Panc1 (cell line): ENCODE measurements at places on chromosomes 7 and 10. TPM values are rescaled to one million over a fixed set of nuclear protein-coding genes. Genes with fewer than 3 reads are reported as not detected.

DNA sequence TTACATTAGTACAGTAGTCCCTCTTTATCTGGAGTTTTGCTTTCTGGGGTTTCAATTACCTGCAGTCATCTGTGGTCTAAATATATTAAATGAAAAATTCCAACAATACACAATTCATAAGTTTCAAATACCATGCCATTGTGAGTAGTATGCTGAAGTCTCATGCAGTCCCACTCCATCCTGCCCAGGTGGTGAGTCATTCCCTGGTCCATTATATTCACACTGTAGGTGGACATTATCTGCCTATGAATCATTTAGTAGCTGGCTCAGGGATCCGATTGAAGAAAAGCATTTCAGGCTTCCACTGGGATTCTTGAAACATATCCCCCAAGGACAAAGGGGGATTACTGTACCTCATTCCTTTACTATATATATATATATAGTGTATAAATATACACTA, 298.2 kb upstream of the GALNT17 start:
- DNase-seq = no peak

DNA sequence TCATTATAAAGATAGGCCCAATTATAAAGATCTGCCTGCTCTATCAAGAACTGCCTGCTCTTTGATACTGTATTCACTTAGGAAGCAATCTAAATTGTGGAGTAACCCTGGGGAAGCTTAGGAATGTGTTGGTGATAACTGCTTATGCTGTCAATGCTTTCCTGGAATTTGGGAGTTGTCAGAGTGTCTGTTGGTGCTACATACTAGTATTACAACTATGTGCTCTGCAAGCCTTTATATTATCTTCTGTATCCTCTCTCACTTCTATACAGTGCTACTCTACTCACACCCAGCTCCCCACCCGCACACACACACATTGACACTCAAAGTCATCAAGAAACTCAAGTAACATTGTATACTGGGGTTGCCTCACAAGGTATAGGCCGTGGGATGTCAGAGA, 6.1 kb downstream of the ZNF277 start:
- DNase-seq = no peak

GRCh38 chr10:17349717-17350116, 104.7 kb downstream of the ST8SIA6 start:
- no peak for DNase-seq

DNA sequence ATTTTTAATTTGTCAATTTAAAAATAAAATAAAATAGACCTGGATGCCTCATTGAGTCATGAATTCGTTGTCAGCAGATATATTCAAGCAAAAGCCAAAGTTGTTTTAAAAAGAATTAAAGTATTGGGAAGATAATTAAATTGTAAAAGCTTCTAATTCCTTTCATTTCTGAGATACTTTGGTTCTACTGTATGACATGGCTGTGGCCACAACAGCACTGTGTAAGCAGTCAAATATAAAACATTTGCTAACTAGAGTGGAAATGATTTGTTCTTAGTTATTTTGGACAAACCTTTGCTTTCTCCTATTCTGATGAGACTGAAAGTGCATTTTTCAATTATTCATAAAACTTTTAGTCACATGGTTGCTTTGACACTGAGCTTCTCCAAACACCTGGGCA, 143.6 kb upstream of the FAM13C start:
- no peak for DNase-seq

DNA sequence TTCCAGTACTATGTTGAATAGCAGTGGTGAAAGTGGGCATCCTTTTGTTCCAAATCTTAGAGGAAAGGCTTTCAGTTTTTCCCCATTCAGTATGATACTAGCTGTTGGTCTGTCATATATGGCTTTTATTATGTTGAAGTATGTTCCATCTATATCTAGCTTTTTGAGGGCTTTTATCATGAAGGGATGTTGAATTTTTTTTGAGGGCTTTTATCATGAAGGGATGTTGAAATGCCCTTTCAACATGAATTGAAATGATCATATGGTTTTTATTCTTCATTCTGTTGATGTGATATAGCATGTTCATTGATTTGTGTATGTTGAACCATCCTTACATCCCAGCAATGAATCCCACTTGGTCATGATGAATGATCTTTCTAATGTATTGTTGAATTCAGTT, 75.3 kb downstream of the KIF20B start:
- no peak for DNase-seq

GRCh38 chr10:63128443-63128842, 4.7 kb upstream of the NRBF2 start:
- DNase-seq = no peak

UCN3 gene
- total RNA-seq = not detected

GPR15LG gene
- total RNA-seq = 0.41 TPM

HOXA3 gene
- total RNA-seq = 30.2 TPM

SEPTIN7 gene
- total RNA-seq = 292 TPM
